ENCODE measurements at places on chromosomes 1 and 21.
A peak's percentile ranks its signal among the peaks of the same experiment; 100 is the strongest.

GRCh38 chr1:233197940-233198339 lies 97.6 kb downstream of the PCNX2 start:
- DNase-seq, result no peak

- DNase-seq, result no peak
These were observed 39.1 kb upstream of the IGSF5 start for GRCh38 chr21:39705849-39706248.

- DNase-seq, result no peak
These were observed 12.9 kb downstream of the GLIS1 start for GRCh38 chr1:53726009-53726600.

DNA sequence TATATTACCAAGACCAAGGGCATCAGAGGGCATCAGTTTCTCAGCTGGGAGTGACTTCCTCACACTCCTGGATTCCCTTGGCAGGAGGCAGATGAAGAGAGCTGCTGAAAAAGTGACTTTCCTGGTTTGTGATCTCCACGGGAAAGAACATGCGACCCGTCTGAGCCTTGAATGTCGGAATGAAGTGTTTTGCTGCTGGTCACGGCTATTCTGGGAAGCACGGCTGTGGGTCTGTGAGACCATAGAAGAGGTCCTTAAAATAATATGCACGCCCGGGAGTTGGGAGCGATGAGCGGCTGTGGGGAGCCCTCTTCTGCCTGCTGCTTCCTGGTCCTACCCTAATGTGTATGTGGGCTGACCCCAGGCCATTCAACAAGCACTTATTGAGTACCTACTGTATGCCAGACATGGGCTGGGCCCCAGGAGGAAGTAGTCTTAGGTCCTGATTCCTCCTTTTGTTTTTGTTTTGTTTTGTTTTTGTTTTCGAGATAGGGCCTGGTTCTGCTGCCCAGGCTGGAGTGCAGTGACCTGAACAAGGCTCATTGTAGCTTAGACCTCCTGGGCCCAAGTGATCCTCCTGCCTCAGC lies 13.2 kb upstream of the UMODL1 start:
- no peak for DNase-seq

GRCh38 chr1:9494936-9495758 lies 44.1 kb upstream of the SLC25A33 start:
- no peak for DNase-seq

- no peak for DNase-seq
These were observed 56.1 kb upstream of the F3 start for GRCh38 chr1:94597701-94598100.

- DNase-seq, result no peak
These were observed 80.2 kb downstream of the SLC45A1 start for GRCh38 chr1:8398086-8398485.

DNA sequence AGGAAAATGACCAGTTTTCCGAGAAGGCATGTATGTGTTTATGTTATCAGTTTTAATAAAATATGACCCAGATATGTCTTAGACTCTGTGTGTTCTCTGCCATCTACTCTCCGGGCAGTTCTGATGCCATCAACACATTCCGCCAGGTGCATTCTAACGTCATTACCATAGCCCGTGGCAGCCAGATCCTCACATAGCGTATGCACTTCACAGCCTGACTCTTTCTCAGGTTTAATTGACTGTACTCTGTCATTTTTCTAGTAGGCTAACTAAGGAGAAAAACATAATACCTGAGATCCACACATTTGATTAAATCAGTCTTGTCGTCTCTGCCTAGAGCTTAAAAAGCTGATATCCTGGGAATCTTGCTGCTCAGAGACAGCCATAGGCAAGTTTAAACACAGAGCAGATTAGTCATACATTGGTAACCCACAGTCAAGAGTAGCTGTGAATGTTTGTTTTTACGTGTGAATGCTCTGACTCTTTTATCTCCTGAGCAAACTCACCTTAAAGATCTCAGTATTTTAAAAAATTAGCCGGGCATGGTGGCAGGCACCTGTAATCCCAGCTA lies 175.9 kb downstream of the GREM2 start:
- no peak for DNase-seq

DNA sequence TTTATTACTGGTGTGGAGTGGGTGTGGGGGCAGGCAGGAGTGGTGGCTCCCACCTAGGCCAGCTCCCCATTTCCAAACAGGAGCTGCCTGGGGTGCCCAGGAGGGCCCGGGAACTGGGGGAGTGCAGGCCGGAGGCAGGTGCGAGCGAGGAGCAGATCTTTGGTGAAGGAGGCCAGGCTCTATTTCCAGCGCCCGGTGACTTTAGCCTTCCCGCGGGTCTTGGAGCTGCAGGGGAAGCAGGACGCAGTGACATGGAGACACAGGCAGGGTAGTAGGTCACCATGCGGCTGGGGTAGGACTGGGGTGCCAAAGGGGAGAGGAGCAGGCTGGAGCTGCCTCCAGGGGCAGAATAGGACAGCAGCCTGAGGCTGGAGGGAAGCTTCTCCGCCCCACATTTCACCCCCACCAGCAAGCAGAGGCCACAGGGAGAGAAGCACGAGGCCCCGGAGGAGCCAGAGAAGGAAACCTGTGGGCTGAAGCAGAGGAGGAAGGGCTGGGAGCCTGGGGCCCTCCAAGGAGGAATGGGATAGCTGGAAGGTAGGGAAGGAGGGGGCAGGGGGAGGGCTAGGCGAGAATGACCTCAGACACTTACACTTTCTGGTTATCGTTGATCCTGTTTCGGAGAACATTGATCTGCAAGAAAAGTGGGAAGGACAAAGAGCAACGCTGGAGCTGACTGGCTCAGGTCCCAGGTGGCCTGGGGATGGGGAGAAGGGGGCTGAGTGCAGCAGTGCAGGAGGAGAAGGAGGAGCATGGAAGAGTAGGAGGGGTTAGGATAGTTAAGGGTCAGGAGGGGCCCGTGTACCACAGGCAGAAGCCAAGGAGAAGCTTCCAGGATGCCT lies 18.2 kb downstream of the TNNT2 start:
- DNase-seq, result no peak

DNA sequence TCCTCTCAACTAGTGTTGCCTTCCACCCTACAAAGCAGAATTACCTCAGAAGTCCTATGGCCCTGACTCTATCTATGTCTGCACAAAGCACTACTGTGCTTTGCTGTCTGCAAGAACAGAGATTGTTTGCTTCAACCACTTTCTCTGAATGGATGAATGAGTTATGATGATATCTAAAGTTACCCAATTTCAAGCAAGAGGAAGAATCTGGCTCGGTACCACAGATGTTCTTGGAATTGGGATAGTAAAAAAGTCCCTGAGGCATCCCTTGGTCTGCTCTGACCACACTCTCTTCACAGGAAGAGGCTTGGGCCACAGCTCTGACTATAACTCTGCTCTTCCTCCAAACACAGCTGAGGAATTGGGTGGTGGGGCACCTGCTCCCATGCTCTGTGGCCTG lies 31.2 kb downstream of the MTARC1 start:
- peak; percentile 25 for DNase-seq

DNA sequence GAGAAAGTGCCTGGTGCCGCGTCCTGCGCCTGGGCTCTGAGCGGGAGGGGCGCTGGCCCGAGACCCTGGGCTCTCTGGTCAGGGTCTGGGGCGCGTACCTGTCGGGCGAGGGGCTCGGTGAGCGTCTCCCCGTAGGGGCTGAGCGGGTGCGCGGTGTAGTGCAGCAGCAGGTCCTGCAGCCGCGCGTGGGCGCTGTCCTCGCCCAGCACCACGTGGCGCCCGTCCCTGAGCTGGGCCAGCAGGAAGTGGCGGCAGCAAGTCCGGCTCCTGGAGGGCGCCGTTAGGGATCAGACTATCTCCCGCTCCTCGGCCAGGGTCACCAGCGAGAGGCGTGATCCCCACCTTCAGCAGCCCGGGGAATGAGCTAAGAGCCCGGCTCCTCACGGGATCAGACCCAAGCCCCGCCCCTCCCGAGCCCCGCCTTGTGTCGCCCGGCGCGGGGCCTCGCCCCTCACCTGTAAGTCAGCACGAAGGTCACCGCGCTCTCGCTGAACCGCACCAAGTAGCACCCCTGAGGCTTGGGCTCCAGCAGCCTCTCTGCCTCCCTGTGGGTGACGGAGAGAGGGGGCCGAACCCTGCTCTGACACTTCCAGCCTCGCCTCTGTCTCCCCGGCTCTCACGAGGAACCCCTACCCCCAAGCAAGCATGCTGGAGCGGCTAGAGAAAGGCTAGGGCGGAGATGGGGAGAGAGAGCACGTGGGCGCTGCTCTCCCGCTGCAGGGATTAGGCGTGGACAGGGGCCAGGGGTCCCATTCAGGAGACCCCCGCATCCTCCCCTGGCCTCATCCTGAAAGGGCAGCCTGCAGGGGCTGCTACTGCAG lies 2.7 kb downstream of the SH2D2A start:
- DNase-seq, result peak; percentile 51

- no peak for DNase-seq
These were observed 336.3 kb upstream of the NCAM2 start for GRCh38 chr21:20661745-20662422.

GRCh38 chr1:119631086-119631432 lies 17.0 kb downstream of the ZNF697 start:
- DNase-seq, result no peak

DNA sequence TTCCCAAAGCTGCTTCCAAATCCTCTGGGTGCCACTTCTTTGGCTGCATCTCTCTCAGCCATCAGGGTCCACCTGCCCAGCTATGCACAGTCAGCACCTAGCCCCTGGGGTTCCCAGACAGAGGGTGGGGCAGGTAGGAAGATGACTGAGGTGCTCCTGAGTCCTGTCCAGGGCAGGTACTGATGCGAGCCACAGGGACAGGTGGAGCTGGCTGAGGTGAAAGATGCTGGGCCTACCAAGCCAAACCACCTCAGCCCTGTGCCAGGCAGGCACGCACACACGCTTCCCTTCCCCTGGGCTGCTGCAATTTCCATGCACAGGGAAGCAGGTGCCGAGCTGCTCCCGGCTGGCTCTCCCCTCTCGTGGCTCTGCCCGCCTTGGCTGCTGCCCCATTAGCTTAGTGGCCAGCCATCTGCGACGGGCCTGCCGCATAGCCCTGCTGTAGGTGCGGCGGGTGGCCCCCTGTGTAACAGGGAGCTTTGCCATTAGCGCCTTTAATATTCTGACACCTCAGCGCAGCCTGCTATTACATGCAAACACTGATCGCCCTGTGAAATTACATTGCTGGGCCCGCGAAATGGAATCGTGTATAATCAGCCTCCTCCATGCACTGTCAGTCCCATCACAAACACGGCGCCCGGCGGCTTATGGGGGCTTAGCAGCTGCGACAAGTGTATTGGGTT lies 38.9 kb downstream of the DMAP1 start:
- no peak for DNase-seq

- DNase-seq, result peak; percentile 17
These were observed 20.8 kb upstream of the TLCD4 start for GRCh38 chr1:95096218-95096841.

DNA sequence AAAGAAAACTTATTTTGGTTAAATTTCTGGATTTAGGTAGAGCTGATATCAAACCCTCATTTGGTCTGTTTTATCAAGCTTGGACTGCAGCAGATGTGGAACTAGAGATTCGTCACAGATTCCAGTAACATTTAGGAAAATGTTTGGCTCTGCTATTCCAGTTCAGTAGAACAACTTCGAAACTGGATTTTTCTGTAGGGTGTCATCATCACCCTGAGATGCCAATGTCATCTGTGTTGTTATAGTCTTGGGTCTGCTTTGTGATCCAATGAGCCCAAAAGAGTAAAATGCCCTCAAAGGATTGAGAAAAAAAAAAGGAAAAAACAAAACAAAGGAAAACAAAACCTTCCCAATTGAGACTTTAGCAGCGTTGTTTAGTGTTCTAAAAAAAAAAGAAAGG lies 55.4 kb downstream of the LAMC2 start:
- no peak for DNase-seq

DNA sequence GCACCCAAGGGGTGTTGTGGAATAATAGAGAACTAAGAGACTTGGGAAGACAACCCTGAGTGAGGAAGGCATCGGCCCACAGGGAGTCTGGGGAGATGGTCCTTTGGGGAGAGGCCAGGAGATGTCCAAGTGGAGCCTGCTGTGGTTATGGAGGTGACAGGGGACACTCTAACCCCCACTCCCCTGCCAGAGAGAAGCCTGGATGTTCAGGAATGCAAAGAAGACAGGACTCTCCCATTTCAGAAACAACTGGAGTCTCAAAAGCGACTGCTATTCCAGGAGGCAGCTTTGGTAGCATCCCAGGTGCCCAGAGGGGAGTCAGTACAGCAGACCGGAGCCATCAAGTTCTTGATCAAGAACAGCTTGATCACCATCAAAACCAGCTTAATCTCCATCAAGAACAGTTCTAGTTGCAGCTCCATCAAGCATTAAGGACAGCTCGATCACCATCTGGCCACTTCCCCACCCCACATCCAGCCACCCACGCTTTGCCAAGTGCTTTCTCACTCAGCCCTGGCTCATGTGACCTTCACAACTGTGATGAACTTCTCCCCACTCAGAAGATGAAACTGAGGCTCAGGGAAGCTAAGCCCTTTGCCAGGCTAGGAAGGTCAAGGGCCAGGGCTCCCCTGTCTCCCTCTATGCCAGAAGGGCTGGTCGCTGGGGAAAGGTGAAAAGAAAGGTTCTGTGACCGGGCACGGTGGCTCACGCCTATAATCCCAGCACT lies 743 bp downstream of the CD52 start:
- DNase-seq, result peak; percentile 30

DNA sequence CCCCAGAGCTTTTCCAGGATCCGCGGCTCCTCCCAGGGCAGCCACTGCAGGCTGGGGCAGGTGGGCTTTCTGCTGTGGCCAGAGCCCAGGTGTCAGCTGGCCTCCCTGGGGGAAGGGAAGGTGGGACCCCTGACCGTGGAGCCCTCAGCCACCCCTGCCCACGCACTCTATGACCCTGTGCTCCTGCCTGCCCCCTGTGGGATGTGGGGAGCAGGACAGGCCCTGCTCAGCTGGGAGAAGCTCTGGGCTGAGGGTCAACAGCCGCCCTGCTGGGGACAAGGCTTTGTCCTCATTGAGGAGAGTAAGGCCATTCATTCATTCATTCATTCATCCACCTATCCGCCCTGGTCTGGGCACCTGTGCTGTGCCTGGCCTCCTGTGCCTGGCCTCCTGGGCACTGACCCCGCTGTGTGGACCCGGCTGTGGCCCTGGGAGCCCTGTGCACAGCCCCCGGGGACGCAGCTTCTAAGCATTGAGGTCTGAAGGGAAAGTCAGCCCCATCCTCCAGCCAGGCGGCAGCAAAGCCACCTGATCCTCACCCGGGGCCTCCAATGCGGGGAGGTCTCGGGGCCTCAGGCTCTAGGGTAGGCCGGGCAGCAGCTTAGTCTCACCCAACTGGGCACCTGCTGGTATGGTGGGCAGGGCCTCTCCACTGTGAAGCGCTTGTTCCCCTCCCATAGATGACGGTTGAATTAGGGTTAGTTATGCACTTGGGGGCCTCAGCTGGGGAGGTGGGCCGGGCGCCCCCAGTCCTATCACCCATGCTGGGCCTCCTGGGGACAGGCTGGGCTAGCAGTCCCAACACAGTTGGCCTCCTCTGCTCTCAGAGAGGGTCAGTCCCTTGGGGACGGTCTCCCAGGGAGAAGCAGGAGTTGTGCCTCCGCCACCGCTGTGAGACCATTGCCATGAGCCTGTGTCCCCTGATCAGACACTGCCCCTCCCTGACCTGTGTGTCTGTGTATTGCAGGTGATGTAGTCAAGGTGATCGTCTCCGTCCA lies 6.0 kb downstream of the TNFRSF14 start:
- no peak for DNase-seq

GRCh38 chr1:117590273-117590925 lies 15.4 kb upstream of the TENT5C start:
- DNase-seq, result no peak

GRCh38 chr1:48859456-48859855 lies 82.8 kb upstream of the BEND5 start:
- DNase-seq, result no peak

- DNase-seq, result no peak
These were observed 142.6 kb downstream of the SLC35F3 start for GRCh38 chr1:234047123-234047522.

All from gastrocnemius medialis (tissue), 4 donors.